Activated CD4-positive, alpha-beta T cell treated with anti-CD3 and anti-CD28 coated beads, Interleukin-2, amount 50 U/mL, for 48 hours (primary cell): ENCODE measurements at places on chromosomes 13 and 19.

- peak; percentile 28 for DNase-seq
Observed at GRCh38 chr13:113216254-113217048, 7.0 kb downstream of the CUL4A start.

DNA sequence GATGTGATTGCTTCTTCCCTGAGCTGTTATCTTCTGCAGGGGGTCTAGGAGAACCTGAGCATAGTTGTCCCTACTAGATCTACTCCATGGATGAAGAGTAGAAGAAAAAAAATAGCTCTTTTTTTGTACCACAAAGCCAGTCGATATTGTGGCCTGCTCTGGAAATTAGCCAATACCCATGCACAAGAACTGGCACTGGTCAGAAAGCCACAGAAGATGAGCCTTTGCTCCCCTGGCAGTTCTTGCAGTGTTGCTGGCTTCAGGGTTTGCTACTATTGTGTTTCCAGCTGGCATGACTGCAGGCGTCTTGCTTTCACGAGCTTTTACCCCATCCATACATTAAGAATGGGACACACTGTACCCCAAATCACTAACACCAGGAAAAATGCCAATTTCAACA, 547.7 kb upstream of the KLF12 start:
- DNase-seq, result no peak

- DNase-seq, result no peak
Observed at GRCh38 chr13:112771877-112772538, 82.2 kb downstream of the ATP11A start.

- DNase-seq, result no peak
Observed at GRCh38 chr13:87919956-87920355, 248.8 kb downstream of the SLITRK5 start.

DNA sequence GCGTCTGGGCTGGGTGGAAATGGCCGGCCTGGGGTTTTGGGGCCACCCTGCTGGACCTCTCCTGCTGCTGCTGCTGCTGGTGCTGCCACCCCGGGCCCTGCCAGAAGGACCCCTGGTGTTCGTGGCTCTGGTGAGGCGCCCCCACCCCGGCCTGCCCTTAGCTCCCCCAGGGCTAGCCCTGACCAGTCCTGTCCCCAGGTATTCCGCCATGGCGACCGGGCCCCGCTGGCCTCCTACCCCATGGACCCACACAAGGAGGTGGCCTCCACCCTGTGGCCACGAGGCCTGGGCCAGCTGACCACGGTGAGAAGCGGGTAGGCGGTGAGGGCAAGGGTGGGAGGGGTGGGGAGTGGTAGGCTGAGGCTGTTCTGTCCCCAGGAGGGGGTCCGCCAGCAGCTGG, at the start of gene ACP4:
Gene ACP4 (plus strand): TSS at position 20 of the 400 bp plus-strand sequence. CDS start 0 bp downstream, at position 20.
- DNase-seq, result no peak

DNA sequence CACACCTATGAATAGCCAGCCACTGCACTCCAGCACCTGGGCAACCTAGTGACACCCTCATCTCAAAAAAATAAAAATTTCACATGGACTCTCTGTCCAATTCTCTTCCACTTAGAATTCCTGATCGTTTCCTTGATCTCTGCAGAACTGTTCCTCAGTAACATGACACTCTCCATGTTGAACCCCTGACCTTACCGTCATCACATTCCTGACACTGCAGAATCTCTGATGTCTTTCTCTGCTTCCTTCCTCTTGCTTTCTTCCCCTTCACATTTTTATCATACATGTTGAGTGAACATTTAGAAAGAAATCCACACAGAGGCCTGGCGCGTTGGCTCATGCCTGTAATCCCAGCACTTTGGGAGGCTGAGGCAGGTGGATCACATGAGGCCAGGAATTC, 15.0 kb downstream of the ZNF114 start:
- no peak for DNase-seq

DNA sequence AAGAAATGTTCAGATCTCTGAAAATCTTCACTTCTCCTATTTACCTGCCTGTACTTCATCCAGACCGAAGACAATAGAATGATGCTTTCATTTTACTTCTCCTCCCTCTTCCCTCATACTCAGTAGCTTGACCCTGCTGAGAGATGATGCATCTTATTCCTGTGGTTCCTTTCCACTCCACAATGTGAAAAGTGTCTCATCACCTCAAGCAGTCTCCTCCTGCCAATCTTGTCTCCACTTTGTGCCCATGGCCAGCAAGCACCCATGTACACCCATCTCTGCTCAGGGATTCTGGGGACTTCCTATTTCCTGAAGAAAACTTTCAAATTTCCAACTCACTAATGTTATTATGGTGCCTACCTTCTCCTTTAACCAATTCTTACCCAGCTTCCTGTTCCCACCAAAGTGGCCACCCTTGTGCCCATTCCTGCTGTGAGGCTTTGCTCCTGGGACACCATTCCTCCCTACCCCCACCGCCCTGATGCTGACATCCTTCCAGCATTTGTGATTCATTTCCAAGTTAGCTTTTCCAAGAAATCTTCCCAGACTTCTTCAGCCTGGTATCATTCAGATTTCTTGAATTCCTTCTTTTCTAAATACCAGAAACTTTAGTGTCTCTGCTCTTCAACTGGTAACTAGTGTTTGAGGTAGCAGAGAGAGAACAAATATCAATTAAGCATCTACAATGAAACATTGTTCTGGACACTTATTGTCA, 212.5 kb downstream of the POSTN start:
- no peak for DNase-seq

GRCh38 chr13:58953638-58954037, 1210.1 kb downstream of the DIAPH3 start:
- DNase-seq, result no peak

- DNase-seq, result no peak
Observed at GRCh38 chr13:110254751-110255553, 52.0 kb downstream of the COL4A1 start.

GRCh38 chr19:8150998-8151766, 1.8 kb upstream of the FBN3 start:
- DNase-seq, result no peak

- peak; percentile 60 for DNase-seq
Observed at GRCh38 chr19:19866611-19867248, 1.0 kb downstream of the ZNF253 start.

DNA sequence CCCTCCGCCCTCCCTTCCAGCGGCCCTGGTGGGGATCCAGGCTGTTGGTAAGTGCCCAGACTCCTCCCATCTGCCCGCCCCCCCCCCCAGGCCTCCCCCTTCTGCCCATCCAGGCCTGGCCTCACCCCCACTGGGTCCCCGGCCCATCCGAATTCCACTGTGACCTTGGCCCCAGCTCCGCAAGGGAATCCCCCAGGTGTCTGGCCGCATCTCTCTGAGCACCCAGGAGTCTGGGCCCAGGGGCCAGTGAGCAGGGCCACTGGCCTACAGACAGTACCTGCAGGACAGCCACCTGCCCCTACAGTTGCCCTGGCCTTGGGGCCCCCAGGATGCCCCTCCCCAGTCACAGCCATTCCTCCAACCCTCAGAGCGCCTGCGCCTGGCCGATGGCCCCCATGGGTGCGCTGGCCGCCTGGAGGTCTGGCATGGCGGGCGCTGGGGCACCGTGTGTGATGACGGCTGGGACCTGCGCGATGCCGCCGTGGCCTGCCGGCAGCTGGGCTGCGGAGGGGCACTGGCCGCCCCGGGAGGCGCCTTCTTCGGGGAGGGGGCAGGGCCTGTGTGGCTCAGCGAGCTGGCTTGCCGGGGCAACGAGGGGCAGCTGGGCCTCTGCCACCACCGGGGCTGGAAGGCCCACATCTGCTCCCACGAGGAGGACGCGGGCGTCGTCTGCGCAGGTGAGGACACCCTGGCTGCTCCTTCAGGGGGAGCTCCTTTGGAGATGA, 912 bp downstream of the SSC5D start:
- DNase-seq, result no peak

GRCh38 chr19:36182612-36183244, 30.5 kb upstream of the COX7A1 start:
- DNase-seq, result no peak

DNA sequence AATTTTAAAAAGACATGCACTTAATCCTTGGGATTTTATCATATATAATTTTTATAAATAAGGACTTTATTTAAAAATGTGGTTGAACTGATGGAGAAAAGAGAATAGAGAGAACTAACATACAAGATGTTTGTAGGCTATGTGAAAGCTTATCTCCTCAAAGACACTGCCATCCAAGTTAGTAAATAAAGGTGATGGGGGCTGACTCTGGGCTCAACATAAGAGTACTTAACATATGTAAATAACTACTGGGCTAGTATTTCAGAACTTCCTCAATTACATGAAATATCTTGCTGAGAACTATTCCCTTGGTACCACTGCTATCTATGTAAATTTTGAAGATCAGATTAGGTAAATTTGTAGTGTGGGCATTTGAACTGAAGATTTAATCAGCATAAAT, 1017.3 kb upstream of the PCDH20 start:
- DNase-seq, result no peak

- DNase-seq, result peak; percentile 73
Observed at GRCh38 chr19:44748426-44749254, at the start of gene BCL3. Gene BCL3, plus strand, starts transcription at chr19:44748708. Its CDS starts 83 bp downstream, at chr19:44748791.

DNA sequence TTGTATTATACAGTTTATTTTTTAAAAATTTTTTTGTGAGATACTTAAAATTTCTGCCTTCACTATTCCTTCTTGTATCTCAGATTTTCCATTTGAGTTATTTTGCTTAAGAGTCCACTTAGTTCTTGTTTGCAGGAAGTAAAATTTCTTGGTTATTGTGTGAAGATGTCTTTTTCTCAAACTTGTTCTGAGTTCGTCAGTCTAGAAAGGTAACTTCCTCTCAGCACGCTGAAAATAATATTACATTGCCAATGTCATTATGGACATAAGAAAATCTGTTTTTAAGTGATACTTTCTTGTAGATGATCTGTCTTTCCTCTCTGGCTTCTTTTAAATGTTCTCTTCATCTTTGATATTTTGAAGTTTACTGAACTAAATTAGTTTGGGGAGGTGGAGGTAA, 731.7 kb upstream of the GPC6 start:
- DNase-seq, result no peak

DNA sequence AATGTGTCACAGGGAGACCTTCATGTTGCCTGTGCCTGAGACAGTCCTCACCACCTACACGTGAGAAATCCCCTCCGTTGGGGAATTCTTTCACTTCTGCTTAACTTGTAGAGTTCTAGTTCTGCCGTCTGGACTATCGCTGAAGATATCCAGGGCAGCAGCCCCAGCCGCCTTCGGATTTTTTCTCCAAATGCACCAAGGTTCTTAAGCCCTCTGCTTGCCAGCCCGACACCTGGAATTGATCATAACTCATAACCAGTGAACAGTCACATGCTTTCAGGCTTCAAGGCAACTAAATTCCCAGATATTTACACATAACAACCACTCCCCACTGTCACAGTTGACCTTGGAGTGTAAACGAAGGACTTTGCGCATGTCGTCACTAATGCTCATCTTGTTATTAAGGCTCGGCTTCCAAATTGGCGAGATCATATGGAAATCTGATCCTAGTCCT, 114.4 kb downstream of the RAB20 start:
- DNase-seq, result no peak

- DNase-seq, result no peak
Observed at GRCh38 chr19:39100500-39101166, 16.5 kb downstream of the ACP7 start.

DNA sequence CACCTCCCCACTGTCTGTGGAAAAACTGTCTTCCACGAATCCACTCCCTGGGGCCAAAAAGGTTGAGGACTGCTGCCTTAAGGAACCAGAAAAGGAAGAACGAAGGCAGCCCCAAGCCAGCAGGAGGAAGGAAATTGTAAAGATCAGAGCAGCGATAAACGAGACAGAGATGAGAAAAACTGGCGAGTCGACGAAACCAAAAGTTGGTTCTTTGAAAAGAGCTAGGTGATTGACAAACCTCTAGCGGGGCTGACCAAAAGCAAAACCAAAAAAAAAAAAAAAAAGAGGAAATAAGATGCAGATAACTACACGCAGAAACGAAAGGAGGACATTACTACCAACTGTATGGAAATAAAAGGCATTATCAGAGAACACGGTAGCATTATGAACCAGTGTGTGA, 76.9 kb downstream of the GADD45B start:
- DNase-seq, result peak; percentile 42
